Cerebellar nuclear complex (tissue), 1 donor: ENCODE measurements at places on chromosomes 13 and 19.

DNA sequence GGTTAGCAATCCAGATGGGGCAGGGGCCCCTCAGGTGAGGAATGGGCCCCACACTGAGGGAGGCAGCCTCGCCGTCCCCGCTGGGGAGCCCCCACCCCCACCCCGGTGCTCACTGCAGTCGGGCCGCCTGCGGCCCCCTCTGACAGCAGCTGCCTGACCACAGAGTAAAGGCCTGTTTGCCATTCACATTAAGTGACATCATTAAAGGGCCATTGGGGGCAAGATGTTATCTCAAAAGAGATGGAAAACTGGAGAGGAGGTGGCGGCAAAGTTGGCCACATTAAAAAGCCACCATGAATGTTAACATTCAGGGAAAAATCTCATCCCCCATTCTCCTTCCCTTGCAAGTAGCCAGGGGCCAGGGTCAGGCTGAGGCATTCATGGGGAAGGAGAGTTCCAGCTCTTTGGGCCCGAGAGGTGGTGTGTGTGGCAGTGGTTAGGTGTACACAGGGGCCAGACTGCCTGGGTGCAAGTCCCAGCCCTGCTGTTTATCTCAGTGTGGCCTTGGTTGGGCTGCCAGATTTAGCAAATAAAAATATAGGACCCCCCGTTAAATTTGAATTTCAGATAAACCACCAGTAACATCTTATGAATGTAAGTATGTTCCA, 20.9 kb downstream of the VSTM2B start:
- DNase-seq, result no peak

GRCh38 chr19:58361900-58362271, 665 bp downstream of the ZNF497 start:
- DNase-seq, result no peak

DNA sequence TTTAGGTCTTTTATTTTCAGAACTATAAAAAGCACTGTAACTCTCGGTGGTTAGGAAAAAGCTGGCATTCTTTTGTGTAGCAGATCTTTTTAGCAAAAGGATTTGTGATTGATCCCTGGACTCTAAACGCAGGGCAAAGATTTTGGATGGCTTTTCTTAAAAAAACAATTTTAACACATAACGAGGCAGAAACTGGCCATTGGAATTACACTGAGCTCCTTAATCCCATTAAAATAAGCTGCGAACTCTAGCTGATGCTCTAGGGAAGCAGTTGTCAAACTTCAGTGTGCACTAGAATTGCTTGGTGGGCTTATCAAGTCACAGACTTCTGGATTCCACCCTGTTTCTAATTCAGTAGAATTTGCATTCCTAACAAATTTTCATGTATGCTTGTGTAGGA, 33.8 kb upstream of the NDFIP2 start:
- DNase-seq, result no peak

GRCh38 chr19:17227798-17228367, 1.9 kb downstream of the OCEL1 start:
- DNase-seq, result no peak

DNA sequence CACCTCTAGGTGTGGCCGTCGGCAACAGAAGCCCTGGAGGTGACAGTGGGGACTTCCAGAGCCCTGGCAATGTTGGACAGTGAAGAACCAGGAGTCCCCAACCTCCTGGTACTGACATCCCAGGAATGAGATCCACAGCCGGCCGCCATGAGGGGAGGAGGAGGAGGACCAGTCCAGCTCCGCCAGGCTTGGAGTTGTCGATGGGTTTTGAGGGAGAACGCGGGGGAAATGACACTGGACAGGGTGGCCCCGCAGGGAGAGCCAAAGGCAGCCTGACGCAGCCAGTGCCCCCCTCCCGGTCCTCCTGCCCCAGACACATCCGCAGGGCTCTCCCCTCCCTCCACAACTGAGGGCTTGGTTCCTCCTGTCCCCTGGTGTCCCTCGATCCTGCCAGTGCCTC, 57.9 kb downstream of the SPACA7 start:
- DNase-seq, result no peak

DNA sequence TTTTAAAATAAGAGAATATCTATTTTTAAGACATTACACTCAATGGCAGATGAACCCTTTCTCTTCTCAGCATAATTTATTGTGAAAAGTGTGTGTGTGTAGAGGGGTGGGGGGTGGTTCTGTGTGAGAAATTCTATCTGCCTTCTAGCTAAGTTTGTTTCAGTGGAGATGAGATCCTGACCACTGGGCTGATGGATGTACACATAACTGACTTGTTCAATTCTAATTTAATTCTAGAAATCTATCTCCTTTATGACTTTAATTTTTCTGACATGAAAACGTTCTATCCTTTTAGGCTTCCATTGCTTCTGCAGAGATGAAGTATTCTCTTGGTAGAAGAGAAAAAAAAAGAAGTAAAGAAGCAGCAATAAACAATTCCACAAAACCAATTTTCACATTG, 891.6 kb downstream of the PCDH9 start:
- no peak for DNase-seq

DNA sequence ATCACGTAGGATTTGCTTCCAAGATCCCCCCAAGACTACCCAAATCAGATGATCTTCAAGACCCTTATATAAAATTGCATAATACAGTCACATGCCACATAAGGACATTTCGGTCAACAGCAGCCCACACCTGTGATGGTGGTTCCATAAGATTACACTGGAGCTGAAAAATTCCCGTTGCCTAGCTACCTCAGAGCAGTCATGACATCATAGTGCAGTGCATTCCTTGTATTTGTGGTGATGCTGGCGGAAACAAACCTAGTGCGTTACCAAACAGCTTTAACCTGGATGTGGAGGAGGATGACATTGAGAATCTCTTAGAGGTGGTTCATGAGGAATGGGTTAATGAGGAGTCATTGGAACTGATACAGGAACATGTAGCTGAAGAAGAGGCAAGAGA, 4.8 kb downstream of the ZNF766 start:
- DNase-seq, result no peak

GRCh38 chr13:90979059-90979458, 368.4 kb upstream of the MIR17HG start:
- no peak for DNase-seq
